ENCODE measurements at places on chromosomes 7 and 10.
A peak's percentile ranks its signal among the peaks of the same experiment; 100 is the strongest.

DNA sequence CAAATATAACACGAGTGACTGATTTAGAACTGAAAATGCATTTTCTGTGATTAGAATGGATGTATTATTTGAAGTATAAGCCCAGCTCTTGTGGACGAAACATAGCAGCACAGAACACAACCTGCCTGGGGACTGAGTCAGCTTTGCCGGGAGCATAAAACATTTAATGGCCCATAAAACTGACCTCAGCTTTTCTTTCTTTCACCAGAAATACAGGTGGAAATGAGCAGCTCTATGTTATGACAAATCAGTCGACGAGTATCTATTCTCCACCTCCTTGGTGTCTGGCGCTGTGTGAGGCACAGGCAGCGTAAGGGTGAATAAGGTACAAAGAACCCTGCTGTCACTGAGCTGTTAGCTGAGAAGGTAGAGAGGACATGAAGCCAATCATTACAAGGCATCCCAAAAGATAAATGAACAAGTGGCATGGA is 471.6 kb upstream of the AKR1E2 start:
- peak; percentile 15 for DNase-seq

DNA sequence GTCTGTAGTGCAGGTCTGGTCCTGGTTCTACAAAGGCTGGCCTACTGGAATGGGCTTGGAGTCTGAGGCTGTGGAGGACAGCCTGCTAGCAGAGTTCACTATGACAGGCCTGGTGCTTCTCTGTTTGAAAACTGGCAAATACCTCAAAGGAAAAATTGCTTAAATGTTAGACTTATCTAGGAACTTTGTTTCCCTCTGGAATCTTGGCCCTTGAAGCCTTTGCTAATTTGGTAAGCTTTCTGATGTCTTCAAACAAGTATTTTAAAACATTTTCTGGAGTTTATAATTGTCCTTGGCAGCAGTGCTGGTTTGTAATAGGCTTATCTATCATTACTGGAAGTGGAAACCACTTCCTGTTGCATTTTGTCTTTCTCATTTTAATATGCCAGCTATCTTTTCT is 139.7 kb downstream of the TMEM26 start:
- DNase-seq = no peak

DNA sequence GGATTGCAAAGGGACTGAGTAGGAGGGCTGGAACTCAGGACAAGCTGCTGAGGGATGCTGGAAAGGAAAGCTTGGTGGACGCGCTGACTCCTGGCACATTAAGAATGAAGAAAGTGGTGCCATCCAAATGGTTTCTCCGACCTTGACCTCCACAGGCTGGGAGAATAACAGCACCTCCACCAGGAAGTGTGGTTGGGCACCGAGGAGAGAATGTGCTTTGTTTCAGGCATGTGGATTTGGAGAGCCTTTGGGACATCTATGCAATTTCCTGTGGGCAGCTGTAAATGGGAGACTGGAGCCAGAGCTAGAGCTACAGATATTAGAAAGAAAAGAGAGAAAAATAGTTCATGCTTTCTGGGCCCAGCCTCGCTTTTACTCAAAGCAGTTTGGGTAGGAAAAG is 29.8 kb upstream of the HABP2 start:
- no peak for DNase-seq

- DNase-seq = no peak
Observed at GRCh38 chr7:69596056-69596455, 2.2 kb upstream of the AUTS2 start.

DNA sequence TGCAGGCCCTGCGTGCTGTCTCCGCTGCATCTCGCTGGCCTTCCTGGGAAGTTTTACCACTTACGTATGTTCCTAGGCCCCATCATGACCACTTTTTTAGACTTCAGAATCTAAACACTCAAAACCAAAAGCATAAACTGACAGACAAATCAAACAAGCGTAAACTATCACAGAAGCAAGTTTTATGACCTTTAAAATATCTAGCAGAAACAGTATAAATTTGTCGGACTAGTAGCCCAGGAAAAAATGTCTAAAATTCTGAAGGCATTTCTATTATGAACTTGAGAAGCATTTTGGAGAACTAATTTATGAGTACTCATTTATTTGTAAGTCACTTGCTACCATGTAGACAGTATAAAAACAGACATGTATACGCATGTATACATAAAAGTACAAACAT is 10.6 kb downstream of the LRRC27 start:
- no peak for DNase-seq

DNA sequence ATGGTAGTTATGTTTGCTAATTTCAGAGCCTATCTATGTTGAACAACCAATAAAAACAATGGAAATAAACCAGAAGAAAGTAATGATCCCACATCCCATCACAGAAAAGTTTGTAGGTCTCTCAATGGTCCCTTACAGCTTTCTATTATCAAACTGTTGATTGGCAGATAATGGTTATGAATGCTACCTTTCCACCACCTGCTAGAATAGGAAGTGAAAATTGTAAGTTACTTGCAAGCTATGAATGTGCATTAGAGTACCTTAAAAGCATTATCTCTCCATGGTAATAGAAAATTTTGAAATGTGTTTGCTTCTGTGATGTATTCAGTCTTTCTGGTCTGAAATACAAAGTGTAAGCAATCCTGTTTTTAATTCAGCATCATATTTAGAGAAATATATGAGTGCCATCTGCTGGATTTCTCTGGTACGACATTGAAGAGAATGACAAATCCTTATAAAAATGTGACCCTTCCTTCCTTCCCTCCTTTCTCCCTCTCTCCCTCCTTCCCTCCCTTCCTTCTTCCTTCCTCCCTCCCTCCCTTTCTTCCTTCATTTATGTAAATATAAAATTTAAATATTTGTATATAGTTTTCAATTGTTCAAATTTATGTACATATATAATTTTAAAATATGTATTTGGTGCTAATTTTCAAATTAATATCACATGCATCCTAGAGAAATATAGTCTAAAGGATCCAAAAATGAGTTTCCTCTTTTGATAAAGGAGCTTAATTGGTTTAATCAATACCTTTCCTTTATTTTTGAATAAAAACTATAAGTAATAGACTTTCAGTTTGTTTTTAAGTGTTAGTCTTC is 41.4 kb upstream of the PNLIPRP3 start:
- peak; percentile 53 for DNase-seq

DNA sequence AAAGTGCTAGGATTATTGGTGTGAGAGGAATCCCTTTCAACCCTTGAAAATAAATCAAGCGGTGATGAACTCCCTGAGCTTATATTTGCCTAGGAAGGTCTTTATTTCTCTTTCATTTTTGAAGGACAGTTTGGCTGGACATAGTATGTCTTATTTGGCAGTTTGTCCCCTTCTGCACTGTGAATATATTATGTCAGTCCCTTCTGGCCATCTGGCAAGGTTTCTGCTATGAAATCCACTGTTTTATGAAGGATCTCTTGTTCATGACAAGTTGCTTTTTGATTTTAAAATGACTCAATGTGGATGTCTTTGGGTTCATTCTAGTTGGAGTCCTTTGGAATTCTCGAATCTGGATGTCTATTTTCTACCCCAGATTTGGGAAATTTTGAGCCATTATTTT is 21.7 kb upstream of the MCM10 start:
- no peak for DNase-seq

- DNase-seq = no peak
Observed at GRCh38 chr10:69262292-69262751, 16.0 kb upstream of the HK1 start.

- DNase-seq = no peak
Observed at GRCh38 chr10:28147706-28148105, 148.8 kb upstream of the ODAD2 start.

DNA sequence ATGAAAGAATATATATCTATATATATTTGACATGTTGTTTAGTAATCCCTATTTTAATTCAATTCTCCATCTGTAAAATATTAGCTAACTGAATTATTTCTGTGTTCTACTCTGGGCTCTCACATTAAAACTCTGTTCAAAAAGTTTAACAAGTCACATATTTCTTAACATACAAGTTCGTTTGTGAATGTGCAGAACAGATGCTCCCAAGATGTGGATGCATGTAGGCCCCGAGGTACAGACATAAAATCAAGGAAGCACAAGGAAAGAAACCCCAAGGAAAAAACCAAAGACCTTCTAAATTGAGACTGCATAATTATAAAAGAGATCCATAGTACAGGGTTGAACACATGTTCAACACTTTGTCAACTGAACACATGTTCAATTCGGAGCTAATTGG is 175.1 kb downstream of the LRRTM3 start:
- no peak for DNase-seq

DNA sequence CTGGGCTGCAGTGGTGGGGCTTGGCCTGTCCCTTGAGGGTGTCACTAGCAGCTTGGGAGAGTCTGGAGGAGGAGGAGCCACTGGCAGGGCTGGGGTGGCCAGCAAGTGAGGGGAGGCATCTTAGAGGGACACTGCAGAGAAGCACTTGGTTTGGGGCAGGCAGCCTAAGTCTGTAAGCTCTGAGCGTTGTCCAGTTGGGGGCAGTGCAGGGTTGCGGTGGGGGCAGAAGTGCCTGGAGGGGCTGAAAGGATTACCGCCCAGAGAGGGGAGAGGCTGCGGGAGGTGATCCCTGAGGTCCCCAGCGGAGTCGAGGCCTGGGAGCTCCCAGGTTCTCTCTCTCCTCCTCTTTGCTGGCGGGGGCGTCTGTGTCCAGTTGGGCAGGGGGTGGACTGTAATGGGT is 7.4 kb downstream of the ADCYAP1R1 start:
- DNase-seq = no peak

- DNase-seq = no peak
Observed at GRCh38 chr10:95819620-95820329, 63.8 kb downstream of the ENTPD1 start.

GRCh38 chr10:44650691-44651661 is 260.2 kb upstream of the TMEM72 start:
- DNase-seq = no peak

GRCh38 chr7:9391221-9391620 is 957.8 kb downstream of the NXPH1 start:
- no peak for DNase-seq

DNA sequence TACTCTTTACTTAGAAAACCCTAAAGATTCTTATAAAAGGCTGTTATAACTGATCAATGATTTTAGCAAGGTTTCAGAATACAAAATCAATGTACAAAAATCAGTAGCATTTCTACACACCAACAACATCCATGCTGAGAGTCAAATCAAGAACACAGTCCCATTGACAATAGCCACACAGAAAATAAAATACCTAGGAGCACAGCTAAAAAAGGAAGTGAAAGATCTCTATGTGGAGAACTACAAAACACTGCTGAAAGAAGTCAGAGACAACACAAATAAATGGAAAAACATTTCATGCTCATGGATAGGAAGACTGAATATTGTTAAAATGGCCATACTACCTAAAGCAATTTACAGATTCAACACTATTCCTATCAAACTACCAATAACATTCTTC is 427.0 kb downstream of the KCNMA1 start:
- no peak for DNase-seq
